ENCODE measurements at places on chromosomes 6 and 20.

DNA sequence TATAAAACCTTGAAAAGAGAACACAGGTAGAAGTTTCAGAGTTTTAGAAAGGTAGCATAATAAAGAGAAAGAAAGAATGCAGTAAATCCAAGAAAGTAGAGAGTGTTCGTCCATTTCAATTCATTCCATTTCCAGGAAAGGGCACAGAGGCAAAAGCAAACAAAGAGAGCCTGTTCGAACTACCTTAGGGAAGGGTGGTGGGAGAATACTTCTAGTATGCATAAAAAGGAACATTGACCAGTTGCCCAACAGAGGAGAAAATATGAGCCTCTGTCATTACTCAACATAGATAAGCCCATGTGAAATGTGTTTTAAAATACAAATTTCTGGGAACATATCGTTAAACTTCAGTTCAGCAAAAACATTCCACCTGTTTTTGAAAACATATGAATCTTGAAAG lies 60.6 kb downstream of the CYP39A1 start:
- no peak for DNase-seq
- H3K36me3 ChIP-seq, result peaks cover 4% of the 10 kb centered on the region
- H3K27me3 ChIP-seq, result no peaks in the 10 kb centered on the region
- H3K4me1 ChIP-seq, result no peaks in the 10 kb centered on the region
- no peak overlapping the region for H3K27ac ChIP-seq

DNA sequence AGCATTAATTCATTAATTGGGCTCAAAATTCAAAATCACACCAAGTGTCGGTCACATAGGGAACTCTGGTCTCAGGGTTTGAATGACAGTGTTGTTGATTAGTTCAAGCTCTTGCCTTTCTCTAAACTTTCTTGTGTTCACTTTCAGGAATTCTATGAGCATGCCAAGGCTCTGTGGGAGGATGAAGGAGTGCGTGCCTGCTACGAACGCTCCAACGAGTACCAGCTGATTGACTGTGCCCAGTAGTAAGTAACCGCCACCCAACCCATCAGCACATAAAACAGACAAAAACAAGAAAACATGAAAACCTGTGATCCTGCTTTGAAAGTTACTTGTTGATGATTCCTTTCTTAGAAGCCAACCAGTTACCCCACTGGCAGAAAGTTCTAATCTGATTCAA lies 52.7 kb downstream of the GNAS start:
- no peaks in the 10 kb centered on the region for H3K27me3 ChIP-seq
- DNase-seq, result no peak
- no peak overlapping the region for H3K27ac ChIP-seq
- H3K4me3 ChIP-seq, result no peak overlapping the region

- peaks cover 74% of the 10 kb centered on the region for H3K27me3 ChIP-seq
- no peak overlapping the region for H3K27ac ChIP-seq
- no peak overlapping the region for H3K4me3 ChIP-seq
- DNase-seq, result no peak
- no peaks in the 10 kb centered on the region for H3K4me1 ChIP-seq
These were observed 17.8 kb upstream of the SLC32A1 start for GRCh38 chr20:38706509-38706908.

DNA sequence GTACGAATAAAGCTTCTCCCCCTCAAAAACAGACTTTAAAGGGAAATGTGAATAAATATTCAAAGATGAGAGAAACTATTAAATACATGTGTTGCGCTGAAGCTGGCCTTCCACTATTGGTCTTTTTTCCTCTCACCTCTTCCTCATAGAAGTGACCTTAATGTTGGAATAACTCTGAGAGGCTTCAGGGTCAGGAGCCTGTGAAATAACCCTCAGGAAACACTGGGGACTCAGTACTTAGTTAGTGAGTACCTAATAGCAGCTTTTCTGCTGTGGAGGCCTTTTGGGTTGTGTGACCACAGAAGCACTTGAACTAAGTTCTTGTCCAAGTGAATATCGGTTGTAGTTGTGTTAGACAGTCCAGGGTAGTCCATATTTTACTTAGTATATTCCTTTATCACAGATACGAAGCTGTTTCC lies 799 bp upstream of the SHPRH start:
- H3K27me3 ChIP-seq, result no peaks in the 10 kb centered on the region
- no peaks in the 10 kb centered on the region for H3K36me3 ChIP-seq
- H3K27ac ChIP-seq, result peak overlapping the region; percentile 86
- H3K4me1 ChIP-seq, result peaks cover 27% of the 10 kb centered on the region
- DNase-seq, result no peak

- H3K36me3 ChIP-seq, result no peaks in the 10 kb centered on the region
- H3K27me3 ChIP-seq, result no peaks in the 10 kb centered on the region
- no peak overlapping the region for H3K4me3 ChIP-seq
- H3K4me1 ChIP-seq, result peaks cover 17% of the 10 kb centered on the region
- H3K27ac ChIP-seq, result no peak overlapping the region
These were observed 37.9 kb downstream of the CDH26 start for GRCh38 chr20:59996108-59996507.

DNA sequence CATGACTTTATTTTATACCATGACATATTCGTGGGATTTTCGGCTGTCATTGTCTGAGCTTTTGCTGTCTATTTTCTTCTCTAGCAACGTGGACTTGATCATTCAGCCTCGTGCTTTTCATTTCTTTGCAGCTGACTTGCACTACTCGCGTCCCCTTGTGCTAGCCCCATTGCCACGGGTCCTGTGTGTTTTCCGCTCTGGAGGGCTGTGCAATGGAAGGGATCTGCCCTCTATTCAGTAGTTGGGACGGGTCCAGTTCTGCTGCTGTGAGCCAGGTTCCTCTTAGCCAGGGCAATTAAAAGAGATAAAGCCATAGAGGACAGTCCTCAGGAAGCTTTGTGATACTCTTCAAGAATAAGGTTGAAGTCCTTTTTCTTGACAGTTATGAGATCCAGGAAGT lies 17.6 kb downstream of the NEDD9 start:
- H3K27ac ChIP-seq, result peak overlapping the region; percentile 57
- no peaks in the 10 kb centered on the region for H3K27me3 ChIP-seq
- no peak overlapping the region for H3K4me3 ChIP-seq
- no peak for DNase-seq

DNA sequence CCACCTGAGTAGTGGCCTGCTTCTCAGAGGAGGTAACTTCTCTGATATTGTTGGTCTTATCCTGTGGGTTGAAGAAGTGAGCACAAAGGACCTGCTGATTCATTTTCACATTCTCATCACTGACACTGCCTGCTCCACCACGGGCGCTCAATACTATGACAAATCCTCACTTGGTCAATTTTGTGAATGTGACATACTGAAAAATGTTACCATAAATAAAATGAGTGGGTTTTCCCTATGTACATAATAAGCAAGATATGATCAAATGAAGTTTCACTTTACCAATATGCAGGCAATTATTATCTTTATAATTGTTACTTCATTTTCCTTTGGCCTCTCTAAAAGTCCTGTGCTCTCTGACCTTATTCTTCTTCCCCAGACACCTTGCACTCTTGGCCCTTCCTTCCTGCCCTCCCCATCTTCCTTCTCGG lies 71.5 kb upstream of the RIPOR2 start:
- H3K4me3 ChIP-seq, result no peak overlapping the region
- H3K27me3 ChIP-seq, result no peaks in the 10 kb centered on the region
- peaks cover 59% of the 10 kb centered on the region for H3K4me1 ChIP-seq
- DNase-seq, result no peak
- H3K27ac ChIP-seq, result peak overlapping the region; percentile 89

DNA sequence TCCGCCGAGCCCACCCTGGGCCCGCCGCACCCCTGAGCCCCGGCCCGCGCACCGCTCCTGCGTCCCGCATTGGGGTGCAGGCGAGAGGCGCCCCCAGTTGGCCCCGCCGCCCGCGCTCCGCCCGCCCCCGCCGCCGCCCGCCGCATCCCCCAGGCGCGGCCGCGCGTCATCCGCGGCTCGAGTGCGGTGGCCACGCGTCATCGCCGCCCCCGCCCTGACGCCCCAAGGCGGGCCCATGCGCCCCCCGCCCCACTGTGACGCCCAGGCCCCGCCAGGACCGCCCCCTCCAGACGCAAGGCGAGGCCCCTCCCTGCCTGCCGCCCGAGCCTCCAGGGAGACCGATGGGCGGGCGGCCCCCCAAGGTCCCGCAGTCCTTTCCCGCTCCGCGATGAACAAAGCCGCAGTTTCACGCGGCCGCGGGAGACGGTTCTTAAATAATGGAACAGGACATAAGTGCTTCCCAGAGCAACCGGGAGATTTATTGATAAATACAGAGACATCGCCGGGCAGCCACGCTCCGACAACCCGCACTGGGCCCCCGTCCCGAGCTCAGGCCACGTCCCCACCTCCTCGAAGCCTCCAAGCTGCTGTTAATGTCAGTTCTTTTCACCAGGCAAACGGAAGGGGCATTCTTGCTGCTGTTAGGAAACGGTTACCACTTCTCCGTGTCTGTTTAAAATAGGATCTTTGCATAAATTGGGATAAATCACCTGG lies at the start of gene ANKRD60:
ANKRD60 (minus strand) TSS at position 170 of the 714 bp plus-strand sequence; CDS start at position 170, 0 bp downstream.
- H3K4me3 ChIP-seq, result peak within 1 kb of the TSS; percentile 27
- H3K27ac ChIP-seq, result no peak within 1 kb of the TSS
- peaks cover 40% of the 10 kb centered on the region for H3K27me3 ChIP-seq
- no peak for DNase-seq

DNA sequence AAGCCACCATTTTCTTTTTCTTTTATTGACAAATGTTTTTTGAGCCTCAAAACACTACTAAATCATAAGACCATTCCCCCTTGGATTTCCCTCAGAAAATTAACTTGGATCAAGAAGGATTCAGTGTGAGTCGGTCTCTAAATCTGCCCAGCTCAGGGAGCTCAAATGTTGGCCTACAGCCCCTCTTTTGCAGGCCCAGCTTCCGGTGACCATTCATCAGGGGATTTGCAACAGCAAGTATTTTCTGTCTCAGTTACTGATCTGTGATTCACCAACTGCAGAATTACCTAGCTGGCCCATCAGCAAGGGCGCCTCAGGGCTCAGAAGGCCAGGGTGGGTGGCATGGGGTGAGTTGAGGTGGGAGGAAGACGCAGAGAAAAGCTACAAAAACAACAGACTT lies 318.1 kb downstream of the CDC5L start:
- no peak for DNase-seq
- H3K4me1 ChIP-seq, result no peaks in the 10 kb centered on the region

- H3K4me3 ChIP-seq, result no peak overlapping the region
- DNase-seq, result no peak
- H3K36me3 ChIP-seq, result no peaks in the 10 kb centered on the region
These were observed 79.6 kb downstream of the YTHDF1 start for GRCh38 chr20:63136296-63136695.

DNA sequence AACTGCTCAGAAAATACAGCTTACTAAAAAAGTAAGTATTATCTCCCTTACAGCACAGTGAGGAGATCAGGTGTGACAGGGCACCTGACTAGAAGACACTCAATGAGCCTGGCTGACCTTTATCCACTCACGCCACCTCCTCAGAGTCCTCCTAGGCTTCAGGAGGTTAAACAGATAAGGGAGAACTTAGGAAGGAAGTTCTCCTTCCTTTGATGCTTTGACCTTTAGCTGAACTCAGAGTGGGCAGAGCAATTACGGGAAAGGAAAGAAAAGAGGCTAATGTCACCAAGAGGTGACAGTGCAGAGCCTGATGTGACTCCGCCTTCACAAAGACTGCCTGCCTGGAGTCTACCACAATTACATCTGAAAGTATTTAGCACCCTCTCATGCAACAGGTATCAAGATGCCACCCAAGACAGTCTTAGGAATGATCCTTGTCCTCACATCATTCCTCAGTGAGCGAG lies 36.7 kb downstream of the MAN1A1 start:
- no peaks in the 10 kb centered on the region for H3K36me3 ChIP-seq
- H3K27me3 ChIP-seq, result no peaks in the 10 kb centered on the region
- H3K27ac ChIP-seq, result no peak overlapping the region

GRCh38 chr6:170028629-170029345 lies 262.1 kb downstream of the DLL1 start:
- peaks cover 24% of the 10 kb centered on the region for H3K4me1 ChIP-seq
- H3K27ac ChIP-seq, result no peak overlapping the region
- H3K4me3 ChIP-seq, result no peak overlapping the region
- peak; percentile 72 for DNase-seq
- H3K27me3 ChIP-seq, result peaks cover 32% of the 10 kb centered on the region

DNA sequence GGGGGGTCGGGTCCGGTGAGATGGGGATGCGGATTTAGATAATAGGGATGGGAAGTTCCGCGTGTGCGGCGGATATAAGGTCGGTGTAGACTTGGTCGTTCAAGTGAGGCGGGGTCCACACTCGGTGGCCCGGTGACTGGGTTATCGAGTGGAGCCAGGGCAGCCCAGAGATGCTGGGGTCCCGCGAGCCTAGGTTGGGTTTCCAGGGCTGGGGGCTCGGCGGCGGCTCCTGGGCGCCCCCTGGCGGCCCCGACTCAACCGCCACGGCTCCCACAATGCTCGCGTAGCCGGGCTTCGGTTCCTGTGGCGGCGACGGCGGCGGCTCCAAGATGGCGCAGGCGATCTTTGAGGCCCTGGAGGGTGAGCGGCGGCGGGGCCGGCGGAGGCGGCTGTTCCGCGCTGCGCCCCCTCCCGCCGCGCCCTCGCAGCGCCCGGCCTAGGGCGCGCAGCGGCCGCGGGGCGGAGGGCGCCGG lies at the start of gene ZNF341:
ZNF341 (plus strand) TSS at position 304 of the 473 bp plus-strand sequence; CDS start at position 330, 26 bp downstream.
- peak within 1 kb of the TSS; percentile 63 for H3K4me3 ChIP-seq
- H3K27me3 ChIP-seq, result no peaks in the 10 kb centered on the region
- peaks cover 30% of the 10 kb centered on the region for H3K4me1 ChIP-seq
- H3K27ac ChIP-seq, result peak within 1 kb of the TSS; percentile 90

Measured in suprapubic skin (tissue), 4 donors.